Activated CD4-positive, alpha-beta T cell treated with anti-CD3 and anti-CD28 coated beads, Interleukin-2, amount 50 U/mL, for 48 hours (primary cell): ENCODE measurements at places on chromosomes 6 and 20.

GRCh38 chr6:142332393-142333098, 30.7 kb downstream of the ADGRG6 start:
- DNase-seq: no peak

- DNase-seq: no peak
Observed at GRCh38 chr6:37323580-37323979, 30.2 kb upstream of the RNF8 start.

GRCh38 chr20:2335096-2335870, 39.5 kb downstream of the TGM3 start:
- no peak for DNase-seq

- peak; percentile 71 for DNase-seq
Observed at GRCh38 chr20:51766994-51767866, 960 bp downstream of the ATP9A start.

DNA sequence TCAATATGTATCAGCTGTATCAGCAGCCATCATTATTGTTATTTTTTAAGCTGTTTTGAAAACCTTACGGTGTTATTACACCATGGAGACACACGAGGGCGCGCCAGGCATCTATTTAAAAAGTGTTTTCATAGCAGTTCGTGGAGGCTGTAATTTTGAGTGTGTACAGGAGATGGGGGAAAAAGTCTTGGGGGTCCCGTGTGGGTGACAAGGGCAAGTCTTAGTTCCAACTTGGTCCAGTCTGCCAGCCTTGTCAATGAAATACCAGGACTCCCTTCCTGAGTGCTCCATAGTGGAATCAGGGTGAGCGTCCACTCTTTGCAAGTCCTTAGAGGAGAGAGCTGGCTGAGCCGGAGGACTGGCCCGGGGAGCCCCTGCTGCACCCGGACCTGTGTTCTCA, 43.3 kb downstream of the SLC2A10 start:
- peak; percentile 57 for DNase-seq

- DNase-seq: peak; percentile 66
Observed at GRCh38 chr20:57594092-57594951, 25.9 kb downstream of the ZBP1 start.
